ENCODE measurements at places on chromosomes 13 and 19. TPM values are rescaled to one million over a fixed set of nuclear protein-coding genes. Genes with fewer than 3 reads are reported as not detected.

DNA sequence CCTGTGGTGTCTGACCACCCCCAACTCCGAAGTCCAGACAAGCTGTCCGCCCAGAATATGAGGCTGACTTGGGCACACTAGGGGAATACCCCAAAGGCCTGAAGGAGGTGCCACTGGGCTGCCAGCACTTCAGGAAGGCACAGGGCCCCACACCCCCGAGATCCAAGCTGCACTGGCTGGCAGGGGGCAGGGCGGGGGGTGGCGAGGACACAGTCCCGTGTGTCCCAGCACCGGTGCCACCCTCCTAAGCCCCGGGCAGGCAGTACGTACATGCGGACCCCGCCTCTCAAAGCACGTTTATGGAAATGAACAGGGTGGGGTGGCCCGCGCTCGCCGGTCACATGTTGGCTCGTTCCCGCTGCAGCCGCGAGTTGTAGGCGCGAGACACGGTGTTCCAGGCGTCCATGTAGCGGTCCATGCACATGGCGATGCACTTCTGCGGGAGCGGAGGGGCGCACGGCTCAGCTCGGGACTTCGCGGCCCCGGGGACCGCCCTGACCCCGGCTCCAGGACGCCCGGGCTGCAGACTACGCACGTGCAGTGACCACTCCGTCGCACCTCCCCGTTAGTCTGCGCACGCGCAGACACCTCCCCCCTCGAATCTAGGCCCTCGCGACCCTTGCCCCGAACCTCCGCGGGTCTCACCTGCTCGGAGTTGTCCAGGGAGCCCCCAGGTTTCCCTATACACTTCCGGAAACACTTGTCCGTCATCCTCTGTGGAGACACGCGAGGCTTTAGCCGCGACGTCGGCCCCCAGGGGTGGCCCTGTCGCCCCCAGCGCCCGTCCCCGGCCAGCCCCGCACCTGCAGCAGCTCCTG lies 566 bp downstream of the TIMM13 start:
- peaks cover 31% of the 10 kb centered on the region for H3K4me1 ChIP-seq
- peak; percentile 14 for DNase-seq

GRCh38 chr19:18972301-18972811 lies 31.3 kb upstream of the HOMER3 start:
- no peak overlapping the region for H3K4me3 ChIP-seq
- H3K27me3 ChIP-seq, result no peaks in the 10 kb centered on the region
- H3K27ac ChIP-seq, result no peak overlapping the region
- H3K4me1 ChIP-seq, result peaks cover 3% of the 10 kb centered on the region
- no peak for DNase-seq

- H3K4me3 ChIP-seq, result no peak overlapping the region
- no peaks in the 10 kb centered on the region for H3K27me3 ChIP-seq
- no peak for DNase-seq
- no peak overlapping the region for H3K27ac ChIP-seq
- no peaks in the 10 kb centered on the region for H3K4me1 ChIP-seq
Measured at GRCh38 chr19:31331536-31331935, 17.7 kb downstream of the TSHZ3 start.

UNC13A gene
- 0.11 TPM for total RNA-seq

TMPRSS9 gene
- total RNA-seq, result not detected

SHFL gene
- total RNA-seq, result 58.5 TPM
